ENCODE measurements at places on chromosomes 7 and 10. TPM values are rescaled to one million over a fixed set of nuclear protein-coding genes. Genes with fewer than 3 reads are reported as not detected.

GRCh38 chr10:124573726-124574455 is 112.3 kb downstream of the LHPP start:
- no peak for DNase-seq

DNA sequence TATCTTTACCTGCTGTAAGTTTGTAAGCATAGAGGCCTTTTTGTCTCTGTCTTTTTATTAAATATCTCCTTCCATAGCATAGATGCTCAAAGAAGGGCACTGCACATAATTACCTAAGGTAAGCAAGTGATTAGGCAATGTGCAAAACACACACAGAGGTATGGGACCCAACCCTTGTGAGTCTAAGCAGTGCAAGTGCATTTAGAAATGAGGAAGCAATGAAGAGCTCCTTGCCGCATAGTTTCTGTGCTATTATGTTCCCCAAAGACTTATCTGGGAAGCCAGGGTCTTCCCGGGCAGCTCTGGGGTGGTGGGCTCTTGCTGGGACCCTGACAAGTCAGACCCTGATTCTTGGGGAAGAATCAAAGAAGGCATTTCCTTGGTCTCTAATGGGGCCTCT is 13.5 kb upstream of the MGAM2 start:
- no peak for DNase-seq

The SAMD9 gene
- 13.5 TPM for total RNA-seq

- DNase-seq: no peak
Measured at GRCh38 chr10:6721964-6722615, 142.0 kb upstream of the PRKCQ start.

The RHOBTB1 gene
- total RNA-seq: 13.1 TPM

- DNase-seq: no peak
Measured at GRCh38 chr10:92052741-92053140, 129.2 kb downstream of the BTAF1 start.

The MRLN gene
- not detected for total RNA-seq

DNA sequence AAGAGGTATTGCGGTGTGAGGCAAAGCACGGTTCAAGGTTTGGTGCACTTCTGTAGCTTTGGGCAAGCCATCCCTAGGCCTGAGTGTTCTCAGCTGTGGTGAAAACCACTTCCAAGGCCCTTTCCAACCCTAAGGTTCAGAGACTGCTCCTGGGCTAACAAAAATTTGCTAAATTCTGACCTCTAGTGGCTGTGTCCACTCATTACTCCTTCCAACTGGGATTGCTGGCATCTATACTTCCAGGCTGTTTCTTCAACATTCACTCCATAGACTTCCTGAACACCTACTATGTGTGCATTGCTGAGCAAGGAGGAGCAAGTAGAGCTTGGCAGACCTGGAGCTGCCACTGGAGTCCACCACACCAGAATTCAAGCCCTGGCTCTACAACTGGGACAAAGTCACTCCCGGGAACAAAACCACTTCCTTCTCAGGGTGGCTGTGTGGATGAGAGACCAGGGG is 29.3 kb upstream of the SH3PXD2A start:
- DNase-seq: no peak

DNA sequence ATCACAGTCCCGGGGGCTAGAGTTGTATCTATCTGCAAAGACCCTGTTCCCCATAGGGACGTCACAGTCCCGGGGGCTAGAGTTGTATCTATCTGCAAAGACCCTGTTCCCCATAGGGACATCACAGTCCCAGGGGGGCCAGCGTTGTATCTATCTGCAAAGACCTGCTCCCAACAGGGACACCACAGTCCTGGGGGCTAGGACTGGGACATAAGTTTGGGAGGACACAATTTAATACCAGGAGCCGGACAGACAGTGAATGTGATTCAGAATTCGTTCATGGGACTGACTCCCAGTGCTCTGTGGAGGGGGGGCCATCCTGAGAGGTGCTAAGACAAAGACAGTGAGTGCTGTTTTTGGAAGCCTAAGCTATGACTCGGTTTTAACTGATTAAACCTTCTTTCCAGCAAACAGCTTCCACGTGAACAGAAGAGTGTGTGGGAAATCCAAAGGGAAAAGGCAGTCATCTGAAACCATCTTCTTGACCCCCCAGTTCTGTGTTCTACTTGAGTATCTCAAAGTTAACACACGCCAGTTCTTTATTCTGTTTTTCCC is 153.0 kb downstream of the DIP2C start:
- no peak for DNase-seq

DNA sequence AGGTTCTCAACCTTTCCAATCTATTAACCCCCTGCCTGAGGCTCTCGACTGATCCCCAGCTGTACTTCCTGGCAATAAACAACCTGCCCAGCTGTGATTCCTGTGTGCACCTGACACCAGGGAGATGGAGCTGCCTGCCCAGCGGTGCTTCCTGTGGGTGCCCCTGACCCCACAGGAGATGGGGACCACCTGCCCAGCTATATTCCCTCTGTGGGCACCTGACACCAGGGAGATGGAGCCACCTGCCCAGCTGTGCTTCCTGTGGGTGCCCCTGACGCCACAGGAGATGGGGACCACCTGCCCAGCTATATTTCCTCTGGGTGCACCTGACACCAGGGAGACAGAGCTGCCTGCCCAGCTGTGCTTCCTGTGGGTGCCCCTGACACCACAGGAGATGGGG is 184.0 kb downstream of the DIP2C start:
- DNase-seq: no peak

The PLEKHS1 gene
- 4.7 TPM for total RNA-seq

DNA sequence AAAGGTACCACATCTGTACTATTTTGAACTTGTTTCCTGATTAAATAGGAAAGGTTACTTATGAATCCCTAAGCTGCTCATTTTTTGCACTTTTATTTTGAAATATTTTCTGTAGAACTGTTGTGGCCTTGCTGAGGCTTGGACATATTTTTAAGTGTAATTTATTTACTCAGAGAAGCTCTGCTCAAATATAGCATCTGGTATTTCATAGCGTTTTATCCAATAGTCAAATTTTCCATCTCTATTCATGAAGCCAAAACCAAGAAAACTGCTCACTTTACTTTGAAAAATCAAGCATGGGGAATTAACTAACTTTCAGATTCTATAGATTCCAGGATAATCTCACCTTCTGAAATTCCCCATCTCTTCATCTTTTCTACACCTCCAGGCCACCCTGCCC is 6.6 kb upstream of the FAM3C start:
- no peak for DNase-seq

DNA sequence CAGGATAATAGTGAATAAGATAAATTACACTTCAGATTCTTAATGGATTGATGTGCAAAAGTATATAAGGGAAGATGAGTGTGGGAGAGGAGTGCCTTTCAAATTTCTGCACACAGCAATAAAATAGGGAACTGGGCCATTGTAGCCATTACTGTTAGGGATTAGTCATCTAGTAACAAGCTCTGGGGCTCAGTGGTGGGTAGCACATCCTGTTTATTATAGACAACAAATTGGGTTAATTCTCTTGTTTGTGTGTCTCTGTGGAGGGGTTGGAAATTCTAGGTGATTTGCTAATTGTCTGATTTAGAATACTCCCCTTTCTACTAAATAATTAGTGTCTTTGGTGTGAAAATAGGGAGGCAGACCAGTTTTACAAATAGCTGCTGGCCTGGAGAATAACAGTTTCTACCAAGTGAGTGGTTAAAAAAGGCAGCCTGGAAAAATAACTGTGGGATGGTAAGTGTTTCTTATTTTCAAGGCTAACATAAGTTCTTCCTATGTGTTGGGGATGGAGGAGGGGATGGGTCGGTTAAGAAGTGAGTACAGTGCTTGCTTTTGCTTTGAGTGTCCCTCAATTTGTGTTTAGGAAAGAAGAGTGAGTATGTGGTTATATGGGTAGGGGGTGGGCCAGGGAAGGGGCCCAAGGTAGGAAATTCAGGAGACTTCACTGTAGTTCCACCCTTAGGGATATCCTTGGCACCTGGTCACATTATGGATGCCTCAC is 43.3 kb upstream of the TMEM248 start:
- no peak for DNase-seq

DNA sequence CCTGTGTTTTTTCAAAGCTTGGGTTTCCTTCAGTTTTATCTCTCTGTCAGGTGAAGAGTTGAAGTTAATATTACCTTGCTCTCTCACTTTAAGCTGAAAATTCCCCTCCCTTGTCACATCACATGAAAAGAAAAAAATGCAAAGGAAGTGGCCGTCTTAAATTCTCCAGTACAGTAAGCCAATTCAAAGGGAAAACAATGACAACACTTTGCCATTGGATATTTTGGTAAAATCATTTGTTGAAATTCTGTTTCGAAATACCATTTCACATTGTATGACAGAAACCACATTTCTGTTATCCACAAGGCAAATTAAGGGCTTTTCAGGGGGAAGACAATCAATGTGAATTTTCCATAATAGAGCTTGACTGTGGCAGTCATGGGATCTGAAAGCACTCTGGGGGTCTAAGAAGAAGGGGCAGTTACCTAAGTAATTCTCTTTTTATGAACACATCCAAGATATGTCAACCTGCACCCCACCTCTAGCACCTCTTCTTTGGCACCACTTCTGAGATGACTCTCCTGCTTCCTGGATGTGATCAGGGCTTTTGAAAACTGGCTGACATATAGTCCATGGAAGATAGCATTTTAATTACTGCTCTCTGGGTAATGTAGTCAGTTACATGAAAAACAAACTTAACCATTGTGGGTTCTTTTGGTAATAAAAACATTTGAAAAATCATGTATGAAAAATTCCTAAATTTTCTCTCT is 63.8 kb downstream of the ENTPD1 start:
- no peak for DNase-seq

GRCh38 chr10:117552156-117552631 is 9.6 kb downstream of the EMX2 start:
- peak; percentile 60 for DNase-seq

The ORAI2 gene
- 22.3 TPM for total RNA-seq
